LHCN-M2 (cell line): ENCODE measurements at places on chromosomes 16 and 17.

- no peak for DNase-seq
These were observed 999 bp downstream of the XYLT1 start for GRCh38 chr16:17469741-17470181.

GRCh38 chr16:73252446-73252845 is 204.5 kb upstream of the ZFHX3 start:
- DNase-seq = no peak

DNA sequence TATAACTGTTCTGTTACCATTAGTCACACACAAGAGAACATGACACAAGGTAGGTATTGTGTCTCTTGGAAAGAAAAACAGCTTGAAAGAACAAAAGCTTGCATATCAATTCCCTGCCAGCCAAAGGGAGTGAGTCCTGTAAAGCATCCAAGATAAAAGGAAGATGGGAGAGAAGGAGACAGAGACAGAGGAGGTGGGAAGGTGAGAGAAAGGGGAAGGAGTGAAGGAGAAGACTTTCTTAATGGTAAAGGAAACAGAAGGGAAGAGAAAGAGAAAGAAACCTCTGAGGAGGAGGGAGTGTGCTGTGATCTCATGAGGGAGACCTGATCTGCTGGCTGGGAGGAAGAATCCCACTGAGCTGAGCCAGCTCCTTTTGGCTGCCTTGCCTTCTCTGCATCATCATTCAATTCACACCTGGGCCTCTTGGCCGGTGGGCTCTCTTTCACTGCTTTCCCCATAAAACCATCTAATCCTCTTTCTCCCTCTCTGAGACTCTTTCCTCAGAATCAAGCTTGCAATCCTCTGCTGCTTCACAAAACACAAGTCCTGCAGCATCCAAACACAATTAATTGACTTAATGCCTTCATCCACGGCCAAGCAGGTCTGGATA is 271.6 kb downstream of the ABCC12 start:
- DNase-seq = no peak

DNA sequence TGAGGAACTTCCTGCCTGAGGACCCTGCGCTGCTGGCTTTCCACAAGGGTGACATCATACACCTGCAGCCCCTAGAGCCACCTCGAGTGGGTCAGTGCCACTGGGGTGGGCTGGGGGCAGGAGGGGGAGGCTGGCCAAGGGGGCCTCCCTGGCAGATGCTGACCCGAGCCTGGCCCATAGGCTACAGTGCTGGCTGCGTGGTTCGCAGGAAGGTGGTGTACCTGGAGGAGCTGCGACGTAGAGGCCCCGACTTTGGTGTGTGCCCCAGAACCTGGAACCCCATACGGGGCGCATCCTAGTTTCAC is 26.7 kb upstream of the ALKBH5 start:
- no peak for DNase-seq

DNA sequence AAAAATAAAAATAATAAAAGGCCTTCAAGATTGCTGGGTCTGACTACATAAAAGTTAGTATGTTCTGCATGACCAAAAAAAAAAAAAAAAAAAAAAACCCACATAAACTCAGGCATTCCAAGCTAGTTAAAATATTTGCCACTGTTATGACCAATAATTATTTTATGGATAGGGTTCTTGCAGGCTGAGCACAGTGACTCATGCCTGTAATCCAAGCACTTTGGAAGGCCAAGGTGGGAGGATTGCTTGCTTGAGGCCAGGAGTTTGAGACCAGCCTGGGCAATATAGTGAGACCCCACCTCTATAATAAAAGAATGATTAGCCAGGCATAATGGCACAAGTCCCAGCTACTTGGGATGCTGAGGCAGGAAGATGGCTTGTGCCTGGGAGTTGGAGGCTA is 8.1 kb downstream of the SCNN1B start:
- DNase-seq = no peak

GRCh38 chr16:51759329-51759728 is 608.3 kb upstream of the SALL1 start:
- no peak for DNase-seq

- DNase-seq = no peak
These were observed 30.5 kb downstream of the SMPD3 start for GRCh38 chr16:68417711-68418301.

DNA sequence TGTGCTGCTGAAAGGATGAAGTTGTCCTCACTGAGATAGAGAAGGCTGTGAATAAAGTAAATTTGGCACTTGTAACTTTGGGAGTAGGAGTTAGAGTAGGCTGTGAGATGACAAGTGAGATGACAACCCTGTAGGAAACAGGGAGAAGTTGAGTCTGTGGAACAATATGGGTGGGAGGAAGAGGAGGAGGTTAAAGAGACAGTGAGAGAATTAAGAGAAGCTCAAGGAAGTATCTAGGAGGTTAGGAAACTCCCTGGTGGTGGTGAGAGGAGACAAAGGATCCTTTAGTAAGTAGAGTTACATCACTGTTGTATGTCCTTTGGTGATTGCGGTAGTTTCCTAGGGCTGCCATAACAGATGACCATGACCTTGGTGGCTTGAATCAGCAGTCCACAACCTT is 10.7 kb upstream of the HSD17B2 start:
- no peak for DNase-seq

DNA sequence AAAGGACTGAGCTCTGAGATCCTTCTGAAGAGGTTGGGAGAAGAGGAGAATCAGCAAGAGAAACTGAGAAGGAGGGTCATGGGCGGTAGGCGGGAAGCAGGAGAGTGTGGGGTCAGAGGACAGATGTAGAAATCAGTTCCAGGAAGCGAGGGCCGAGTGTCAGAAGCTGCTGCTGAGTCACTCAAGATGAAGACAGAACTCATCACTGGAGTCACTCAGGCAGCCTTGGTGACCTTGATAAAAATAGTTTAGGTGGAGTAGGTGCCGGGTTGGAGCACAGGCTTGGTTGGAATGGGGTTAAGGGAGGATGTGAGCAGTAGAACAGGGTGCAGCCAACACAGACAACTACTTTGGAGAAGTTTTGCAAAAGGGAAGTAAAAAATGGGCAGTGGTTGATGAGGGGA is 6.1 kb upstream of the ITGAM start:
- DNase-seq = peak; percentile 17

GRCh38 chr17:18040261-18040858 is 1.2 kb downstream of the GID4 start:
- no peak for DNase-seq

- DNase-seq = no peak
These were observed 7.7 kb downstream of the CENPX start for GRCh38 chr17:82014971-82015310.

DNA sequence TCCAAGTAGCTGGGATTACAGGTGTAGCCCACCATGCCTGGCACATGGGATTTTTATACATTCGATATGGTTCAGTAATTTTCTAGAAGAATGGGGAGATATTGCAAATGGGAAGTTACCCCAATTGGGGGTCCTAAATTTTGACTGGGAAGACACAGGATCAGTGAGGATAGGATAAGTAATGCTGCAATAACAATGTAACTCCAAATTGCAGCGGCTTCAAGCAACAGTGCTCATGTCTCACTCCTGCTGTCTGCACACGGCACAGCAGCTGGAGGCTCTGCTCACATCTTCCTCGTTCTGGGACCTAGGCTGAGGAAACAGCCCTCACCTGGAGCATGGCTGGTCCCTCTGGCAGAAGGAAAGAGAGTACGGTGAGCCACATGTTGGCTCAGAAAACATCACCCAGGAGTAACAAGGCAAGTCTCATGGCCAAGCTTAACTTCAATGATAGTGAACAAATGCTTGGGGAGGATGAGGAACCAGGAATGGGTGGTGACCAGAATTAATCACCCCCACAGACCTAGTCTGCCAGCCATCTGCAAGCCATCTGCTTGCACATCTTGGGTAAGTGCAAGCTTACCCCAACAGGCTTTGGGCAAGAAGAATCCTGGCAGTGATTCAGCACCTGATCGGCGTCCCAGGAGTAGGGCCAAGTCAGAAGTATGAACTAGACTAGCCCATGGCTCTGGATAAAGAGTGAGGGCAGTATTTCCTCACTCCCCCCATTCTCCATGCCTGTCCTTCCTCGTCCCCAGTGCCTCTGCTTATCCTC is 229.2 kb downstream of the COPRS start:
- DNase-seq = no peak

- no peak for DNase-seq
These were observed 24.4 kb upstream of the NOS2 start for GRCh38 chr17:27824745-27825144.

DNA sequence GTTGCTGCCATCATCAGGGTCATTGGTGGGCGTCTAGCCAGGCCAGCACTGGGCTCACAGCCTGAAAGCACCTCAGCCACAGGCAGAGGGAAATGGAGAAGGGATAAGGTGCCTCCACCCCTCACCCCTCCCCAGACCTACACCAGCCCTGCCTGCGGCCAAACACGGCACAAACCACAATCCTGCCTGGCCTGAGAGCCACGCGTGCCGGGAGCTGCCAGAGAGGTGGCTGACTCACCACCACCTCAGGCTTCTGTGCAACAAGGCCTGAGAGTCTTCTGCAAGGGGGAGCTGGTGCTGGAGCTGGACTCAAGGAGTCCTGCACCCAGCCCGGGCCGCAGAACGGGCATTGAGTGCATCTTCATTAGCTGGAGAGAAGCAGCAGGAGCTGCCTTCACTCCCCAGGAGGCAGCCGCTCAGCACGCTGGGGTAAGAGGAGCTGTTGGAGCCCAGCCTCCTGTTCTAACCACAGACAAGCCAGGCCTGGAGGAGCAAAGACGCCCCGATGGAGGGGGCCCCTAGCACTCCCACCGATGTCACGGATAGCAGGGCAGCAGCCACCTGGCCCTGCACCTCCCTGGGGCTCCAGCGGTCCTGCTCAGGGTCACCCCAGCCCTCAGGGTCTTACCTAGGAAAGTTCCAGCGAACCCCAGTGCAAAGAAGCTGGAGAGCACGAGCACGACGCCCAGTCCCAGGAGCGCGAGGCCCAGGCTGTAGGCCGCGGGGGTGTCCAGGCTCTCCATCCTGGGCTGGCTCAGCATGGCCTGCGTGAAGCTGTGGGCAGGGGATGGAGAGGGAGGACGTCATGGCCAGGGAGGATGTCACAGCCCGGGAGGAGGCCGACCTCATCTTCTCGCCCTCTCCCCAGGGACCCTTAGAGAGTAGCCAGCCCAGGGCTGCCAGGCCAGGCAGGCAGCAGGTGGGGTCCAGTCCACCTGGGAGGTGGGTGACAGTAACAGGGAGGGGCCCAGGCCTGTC is 16.0 kb upstream of the RASD1 start:
- DNase-seq = peak; percentile 80

GRCh38 chr17:76053246-76054111 is 18.8 kb downstream of the SRP68 start:
- DNase-seq = peak; percentile 71

DNA sequence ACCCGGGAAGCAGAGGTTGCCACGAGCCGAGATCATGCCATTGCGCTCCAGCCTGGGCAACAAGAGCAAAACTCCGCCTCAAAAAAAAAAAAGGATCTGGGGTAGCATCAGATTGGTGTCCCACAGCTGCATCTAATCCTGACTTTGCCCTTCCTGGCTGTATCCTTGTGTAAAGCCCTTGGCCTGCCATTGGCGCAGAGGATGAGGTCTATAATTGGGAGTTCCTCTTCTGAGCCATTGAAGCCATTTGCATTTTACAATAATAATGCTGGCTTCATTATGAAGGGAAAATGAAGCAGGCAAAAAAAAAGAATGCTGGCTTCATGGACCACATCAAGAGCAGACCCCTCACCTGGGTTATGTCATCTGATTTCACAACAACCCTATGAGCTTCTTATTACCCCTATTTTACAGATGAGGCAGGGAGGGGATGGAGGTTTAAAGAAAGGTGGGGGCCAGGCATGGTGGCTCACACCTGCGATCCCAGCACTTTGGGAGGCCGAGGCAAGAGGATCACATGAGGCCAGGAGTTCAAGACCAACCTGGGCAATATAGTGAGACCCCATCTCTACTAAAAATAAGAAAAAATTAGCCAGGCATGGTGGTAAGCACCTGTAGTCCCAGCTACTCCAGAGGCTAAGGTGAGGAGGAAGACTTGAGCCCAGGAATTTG is 1.2 kb upstream of the LITAFD start:
- no peak for DNase-seq

DNA sequence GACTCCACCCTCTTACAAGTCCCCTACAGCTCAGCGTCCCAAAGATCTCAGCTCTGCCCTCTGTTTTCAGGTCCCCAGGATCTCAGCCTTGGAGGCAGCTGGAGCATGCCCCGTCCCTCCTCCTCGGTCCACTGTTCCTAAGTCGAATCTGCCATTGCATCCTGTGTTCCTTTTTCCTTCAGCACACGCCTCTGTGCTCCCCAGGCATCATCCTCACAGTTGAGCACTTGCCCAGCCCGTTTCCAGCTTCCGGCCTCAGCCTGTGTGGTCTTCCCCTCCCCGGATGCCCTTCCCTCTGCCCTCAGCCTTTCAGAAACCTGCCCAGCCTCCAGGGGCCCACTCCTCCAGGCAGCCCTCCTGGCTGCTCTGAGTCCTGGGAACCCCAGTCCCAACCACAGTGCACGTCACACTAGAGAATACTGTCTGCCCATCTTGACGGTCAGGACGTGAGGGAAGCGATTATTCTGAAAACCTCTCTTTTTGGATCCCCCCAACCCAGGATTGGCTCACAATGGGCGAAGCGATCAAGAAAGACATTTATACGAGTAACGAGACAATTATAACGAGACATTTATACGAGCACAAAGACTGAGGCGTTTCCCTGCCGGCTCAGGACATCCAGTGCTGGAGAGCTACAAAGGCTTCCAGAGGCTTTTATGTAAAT is 41.4 kb downstream of the RPH3AL start:
- DNase-seq = no peak

GRCh38 chr16:2498531-2499253 is 15.1 kb upstream of the ATP6V0C start:
- DNase-seq = no peak

DNA sequence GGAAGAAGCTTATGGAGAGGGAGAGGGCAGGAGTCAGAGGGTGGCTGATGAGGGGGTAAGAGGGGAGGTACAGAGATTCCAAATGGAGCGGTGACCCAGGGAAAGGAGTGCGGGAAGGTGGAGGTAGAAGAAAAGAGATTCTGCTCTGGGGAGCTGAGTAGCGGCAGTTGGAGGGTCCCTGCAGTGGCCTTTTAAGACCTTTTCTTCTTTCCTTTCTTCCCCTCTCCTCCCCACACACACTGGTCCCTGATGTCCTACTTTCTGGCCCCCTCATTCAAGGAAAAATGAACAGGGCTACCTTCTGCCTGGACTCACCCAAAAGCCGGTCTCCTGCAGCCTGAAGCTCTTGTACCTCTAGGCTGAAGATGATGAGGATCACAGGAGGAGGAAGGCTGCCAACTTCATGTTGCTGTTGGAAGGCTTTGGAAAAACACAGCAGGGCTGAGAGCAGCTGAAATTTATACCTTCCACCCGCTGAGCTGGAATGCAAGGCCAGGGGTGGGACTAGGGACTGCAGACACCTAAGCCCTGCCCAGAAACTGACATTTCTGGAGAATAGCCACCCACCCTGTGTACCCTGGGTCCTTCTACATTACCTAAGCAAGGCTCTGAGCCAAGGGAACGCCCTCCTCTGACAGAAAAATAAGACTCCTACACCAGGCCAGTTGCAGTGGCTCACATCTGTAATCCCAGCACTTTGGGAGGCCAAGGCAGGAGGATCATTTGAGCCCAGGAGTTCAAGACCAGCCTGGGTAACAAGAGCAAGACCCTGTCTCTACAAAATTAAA is 9.4 kb upstream of the HEATR6 start:
- no peak for DNase-seq

GRCh38 chr16:72657791-72658190 is 390.1 kb downstream of the ZFHX3 start:
- no peak for DNase-seq
